Right renal cortex interstitium (tissue), 3 donors: ENCODE measurements at places on chromosomes 3 and 15. TPM values are rescaled to one million over a fixed set of nuclear protein-coding genes. Genes with fewer than 3 reads are reported as not detected.

GRCh38 chr15:83462026-83462425 is 14.9 kb downstream of the SH3GL3 start:
- no peak for DNase-seq

PLS1 gene
- polyA plus RNA-seq: 27.8 TPM

DNA sequence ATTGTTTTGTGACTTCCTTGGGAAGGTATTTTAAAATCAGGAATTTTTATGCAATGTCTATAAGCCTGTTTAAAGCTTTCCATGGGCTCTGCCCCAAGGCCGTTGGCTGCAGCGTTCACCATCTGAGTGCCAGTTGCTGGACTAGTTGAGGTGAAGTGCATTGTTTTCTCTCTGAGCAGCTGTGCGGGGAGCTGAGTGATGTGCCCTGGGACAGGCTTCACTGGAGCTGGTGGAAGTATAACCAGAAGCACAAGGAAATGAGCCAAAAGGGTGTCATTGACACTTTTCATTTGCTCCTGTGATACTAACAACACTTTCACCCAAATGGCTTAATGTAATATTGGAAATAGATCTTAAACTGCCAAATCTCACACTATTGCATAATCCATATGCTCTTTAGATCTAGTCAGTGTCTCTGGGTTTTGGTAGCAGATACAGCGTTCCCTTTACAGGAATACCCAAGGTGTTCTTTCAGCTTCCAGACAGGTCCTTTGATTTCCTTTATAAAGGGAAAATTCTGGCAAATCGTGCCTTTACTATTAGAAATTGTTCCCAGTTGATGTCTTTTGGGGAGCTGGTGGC is 29.2 kb downstream of the APH1B start:
- no peak for DNase-seq

DNA sequence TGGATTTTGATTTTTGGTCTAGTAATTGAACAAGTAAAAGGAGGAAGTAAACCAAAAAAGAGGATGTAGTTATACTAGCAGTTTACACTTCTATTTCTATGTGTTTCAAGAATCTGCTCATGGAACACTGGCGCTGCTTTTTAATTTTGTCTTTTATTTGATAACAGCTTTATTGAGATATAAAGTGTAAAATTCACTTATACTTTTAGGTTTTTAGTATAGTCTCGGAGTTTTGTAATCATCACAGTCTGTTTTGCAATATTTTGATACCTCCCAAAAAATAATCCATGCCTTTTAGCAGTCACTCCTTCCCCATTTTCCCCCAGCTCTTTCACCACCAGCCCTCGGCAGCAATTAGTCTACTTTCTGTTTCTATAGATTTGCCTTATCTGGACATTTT is 18.0 kb downstream of the UBE2E2 start:
- no peak for DNase-seq

- DNase-seq: peak; percentile 1
Observed at GRCh38 chr15:91099616-91099994, 452 bp upstream of the SV2B start.

DNA sequence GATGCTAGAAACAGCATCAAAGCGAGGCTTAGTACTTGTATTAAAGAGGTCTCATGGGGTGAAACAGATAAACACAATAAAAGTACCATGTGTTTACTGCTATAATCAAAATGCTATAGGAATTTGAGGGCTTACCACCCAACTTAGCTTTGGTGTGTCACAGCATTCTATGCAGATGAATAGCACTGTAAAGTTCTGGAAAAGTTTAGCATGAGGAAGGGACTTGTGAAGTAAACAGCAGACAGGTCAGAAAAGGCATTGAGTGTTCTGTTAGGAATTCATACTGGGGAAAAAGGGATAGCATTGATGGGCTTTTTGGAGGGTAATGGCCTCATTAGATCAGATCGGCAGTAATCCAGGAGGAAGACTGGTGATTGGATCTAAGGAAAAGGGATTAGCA is 505.3 kb downstream of the NLGN1 start:
- no peak for DNase-seq

GRCh38 chr3:30199096-30199759 is 407.2 kb upstream of the TGFBR2 start:
- peak; percentile 42 for DNase-seq

MEGF11 gene
- 2.1 TPM for polyA plus RNA-seq
